ENCODE measurements at places on chromosomes 12 and 14.

- no peak for DNase-seq
Measured at GRCh38 chr14:33432407-33433023, 493.8 kb downstream of the NPAS3 start.

DNA sequence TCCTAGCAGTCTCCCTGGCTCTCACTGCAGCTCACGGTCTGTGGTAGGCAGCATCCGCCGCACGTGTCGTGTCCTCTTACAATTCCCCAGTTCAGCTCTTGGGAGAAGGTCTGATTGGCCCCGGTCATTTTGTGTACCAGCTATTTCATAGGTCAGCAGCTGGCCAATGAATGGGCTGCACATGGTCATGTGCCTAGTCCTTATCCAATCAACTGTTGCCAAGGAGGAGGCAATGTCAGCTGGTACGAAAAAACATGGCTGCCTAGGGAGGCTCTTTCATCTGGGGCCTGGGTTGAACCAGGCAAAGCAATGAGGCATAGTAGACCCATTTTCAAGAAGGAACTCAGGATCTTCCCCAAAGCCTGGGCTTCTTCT is 46.1 kb downstream of the RNFT2 start:
- DNase-seq: no peak

GRCh38 chr12:75257510-75257909 is 47.9 kb upstream of the KCNC2 start:
- DNase-seq: no peak

GRCh38 chr12:1566449-1567135 is 27.8 kb downstream of the FBXL14 start:
- DNase-seq: no peak

- no peak for DNase-seq
Measured at GRCh38 chr12:116594325-116595038, 35.3 kb downstream of the MAP1LC3B2 start.

All from sciatic nerve (tissue), 2 donors.